Activated naive CD8-positive, alpha-beta T cell treated with anti-CD3 and anti-CD28 coated beads for 36 hours (primary cell): ENCODE measurements at places on chromosomes 7 and 10. TPM values are rescaled to one million over a fixed set of nuclear protein-coding genes. Genes with fewer than 3 reads are reported as not detected.

The GJD4 gene
- not detected for total RNA-seq

The PDK4 gene
- total RNA-seq, result not detected

The LIPM gene
- not detected for total RNA-seq

The RASA4B gene
- total RNA-seq, result 25.2 TPM

The PRPS1L1 gene
- total RNA-seq, result not detected

GRCh38 chr10:127090138-127090537 lies 106.3 kb downstream of the INSYN2A start:
- DNase-seq, result no peak
- no peak overlapping the region for H3K4me3 ChIP-seq
- no peaks in the 10 kb centered on the region for H3K27me3 ChIP-seq
- H3K4me1 ChIP-seq, result no peaks in the 10 kb centered on the region
- H3K36me3 ChIP-seq, result no peaks in the 10 kb centered on the region

- no peaks in the 10 kb centered on the region for H3K36me3 ChIP-seq
- no peak overlapping the region for H3K27ac ChIP-seq
- H3K4me3 ChIP-seq, result no peak overlapping the region
- DNase-seq, result no peak
- H3K27me3 ChIP-seq, result peaks cover 10% of the 10 kb centered on the region
- H3K4me1 ChIP-seq, result no peaks in the 10 kb centered on the region
These were observed 58.8 kb upstream of the GAD2 start for GRCh38 chr10:26157734-26158133.

GRCh38 chr10:49089557-49090188 lies 25.6 kb downstream of the VSTM4 start:
- no peak for DNase-seq
- no peak overlapping the region for H3K4me3 ChIP-seq
- no peaks in the 10 kb centered on the region for H3K36me3 ChIP-seq
- H3K27me3 ChIP-seq, result peaks cover 7% of the 10 kb centered on the region
- no peak overlapping the region for H3K27ac ChIP-seq

GRCh38 chr7:6268023-6268900 lies 4.2 kb downstream of the CYTH3 start:
- no peaks in the 10 kb centered on the region for H3K36me3 ChIP-seq
- DNase-seq, result no peak
- peaks cover 15% of the 10 kb centered on the region for H3K4me1 ChIP-seq
- no peak overlapping the region for H3K27ac ChIP-seq
- H3K27me3 ChIP-seq, result peaks cover 37% of the 10 kb centered on the region

DNA sequence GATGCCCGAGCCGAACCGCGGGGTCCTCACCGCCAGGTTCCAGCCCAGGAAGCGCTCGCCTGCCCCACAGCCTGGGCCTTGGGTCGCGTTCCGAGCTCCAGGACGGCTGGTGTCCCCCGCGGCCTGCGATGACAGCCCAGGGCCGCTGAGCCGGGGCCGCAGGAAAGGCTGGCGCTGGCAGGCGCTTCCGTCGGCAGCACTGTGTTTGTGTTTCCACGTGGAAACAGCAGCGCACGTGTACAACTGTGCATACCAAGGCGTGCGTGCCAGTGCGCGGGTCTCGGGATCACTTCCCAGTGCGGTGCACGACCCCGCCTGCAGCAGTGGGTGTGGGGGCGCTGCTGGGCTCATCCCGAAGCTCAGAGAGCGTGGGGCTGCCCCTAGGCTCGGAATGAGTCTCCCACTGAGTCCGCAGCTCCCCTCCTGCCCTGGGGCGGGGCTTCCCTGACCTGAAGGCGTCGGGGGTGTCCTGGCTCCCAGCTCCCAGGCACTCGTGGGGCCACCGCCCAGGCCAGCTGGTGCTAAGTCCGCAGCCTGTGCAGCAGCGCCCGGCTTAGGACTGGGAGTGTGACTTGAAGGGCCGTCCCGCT lies 17.2 kb downstream of the AP5Z1 start:
- DNase-seq, result peak; percentile 33
- peaks cover 14% of the 10 kb centered on the region for H3K4me1 ChIP-seq
- H3K27ac ChIP-seq, result no peak overlapping the region
- H3K36me3 ChIP-seq, result peaks cover 21% of the 10 kb centered on the region

DNA sequence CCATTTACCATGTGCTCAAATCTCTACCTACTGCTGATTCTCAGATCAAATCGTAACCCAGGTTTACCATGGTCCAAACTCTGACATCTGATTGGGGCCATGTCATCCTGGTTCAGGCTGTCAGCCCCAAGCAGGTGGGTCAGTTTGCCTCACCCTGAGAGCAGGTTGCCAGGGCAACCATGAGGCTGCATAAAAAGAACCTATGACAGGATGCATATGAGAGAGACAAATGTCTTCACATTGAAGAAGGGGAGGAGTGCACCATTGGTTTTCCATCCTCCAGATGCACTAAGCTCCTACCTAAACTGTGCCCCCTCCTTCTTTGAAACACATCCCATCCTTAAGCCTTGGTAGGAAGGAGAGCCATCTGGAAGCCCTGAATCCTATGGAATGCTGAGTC lies 10.2 kb downstream of the PRSS1 start:
- no peak overlapping the region for H3K4me3 ChIP-seq
- no peak overlapping the region for H3K27ac ChIP-seq
- H3K4me1 ChIP-seq, result no peaks in the 10 kb centered on the region
- no peak for DNase-seq
- H3K27me3 ChIP-seq, result no peaks in the 10 kb centered on the region
- no peaks in the 10 kb centered on the region for H3K36me3 ChIP-seq

- H3K27me3 ChIP-seq, result peaks cover 8% of the 10 kb centered on the region
- no peak for DNase-seq
- H3K4me1 ChIP-seq, result peaks cover 3% of the 10 kb centered on the region
- no peaks in the 10 kb centered on the region for H3K36me3 ChIP-seq
- no peak overlapping the region for H3K4me3 ChIP-seq
These were observed 31.2 kb upstream of the MSRB2 start for GRCh38 chr10:23063973-23064812.

GRCh38 chr7:68846811-68847325 lies 751.4 kb upstream of the AUTS2 start:
- H3K27ac ChIP-seq, result no peak overlapping the region
- no peak for DNase-seq
- H3K27me3 ChIP-seq, result no peaks in the 10 kb centered on the region
- H3K4me1 ChIP-seq, result no peaks in the 10 kb centered on the region
- H3K36me3 ChIP-seq, result no peaks in the 10 kb centered on the region
- no peak overlapping the region for H3K4me3 ChIP-seq

- DNase-seq, result no peak
- H3K27me3 ChIP-seq, result no peaks in the 10 kb centered on the region
- no peaks in the 10 kb centered on the region for H3K36me3 ChIP-seq
- peaks cover 16% of the 10 kb centered on the region for H3K4me1 ChIP-seq
- H3K4me3 ChIP-seq, result no peak overlapping the region
- H3K27ac ChIP-seq, result no peak overlapping the region
These were observed 29.9 kb downstream of the ADRB1 start for GRCh38 chr10:114073395-114074186.

- H3K4me3 ChIP-seq, result no peak overlapping the region
- no peaks in the 10 kb centered on the region for H3K27me3 ChIP-seq
- H3K4me1 ChIP-seq, result peaks cover 6% of the 10 kb centered on the region
- H3K36me3 ChIP-seq, result no peaks in the 10 kb centered on the region
These were observed 86.2 kb downstream of the ITIH5 start for GRCh38 chr10:7580520-7580919.

GRCh38 chr7:37765872-37766525 lies 82.4 kb upstream of the NME8 start:
- peaks cover 13% of the 10 kb centered on the region for H3K4me1 ChIP-seq
- H3K36me3 ChIP-seq, result no peaks in the 10 kb centered on the region
- peaks cover 9% of the 10 kb centered on the region for H3K27me3 ChIP-seq
- peak; percentile 17 for DNase-seq
- H3K27ac ChIP-seq, result peak overlapping the region; percentile 26
